ENCODE measurements at places on chromosomes 7 and 10.
A peak's percentile ranks its signal among the peaks of the same experiment; 100 is the strongest.

DNA sequence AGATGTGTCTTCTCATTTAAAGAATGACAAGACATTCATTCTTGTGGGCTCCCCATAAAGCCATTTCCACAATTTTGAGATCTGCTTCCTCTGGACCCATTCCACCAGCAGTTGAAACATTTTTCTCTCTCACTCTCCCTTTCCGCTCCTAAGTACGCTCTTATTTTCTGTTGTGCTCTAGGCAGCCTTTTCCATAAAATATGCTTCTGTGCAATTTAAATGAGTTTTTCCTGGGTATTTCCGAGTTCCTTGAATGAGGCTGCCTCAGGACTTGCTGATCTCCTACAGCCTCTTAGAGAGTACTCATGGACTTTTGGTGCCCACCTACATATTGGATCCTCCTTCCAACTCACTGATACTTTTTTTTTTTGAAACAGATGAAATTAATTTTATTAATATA, 23.6 kb upstream of the AKR1D1 start:
- no peak for DNase-seq

DNA sequence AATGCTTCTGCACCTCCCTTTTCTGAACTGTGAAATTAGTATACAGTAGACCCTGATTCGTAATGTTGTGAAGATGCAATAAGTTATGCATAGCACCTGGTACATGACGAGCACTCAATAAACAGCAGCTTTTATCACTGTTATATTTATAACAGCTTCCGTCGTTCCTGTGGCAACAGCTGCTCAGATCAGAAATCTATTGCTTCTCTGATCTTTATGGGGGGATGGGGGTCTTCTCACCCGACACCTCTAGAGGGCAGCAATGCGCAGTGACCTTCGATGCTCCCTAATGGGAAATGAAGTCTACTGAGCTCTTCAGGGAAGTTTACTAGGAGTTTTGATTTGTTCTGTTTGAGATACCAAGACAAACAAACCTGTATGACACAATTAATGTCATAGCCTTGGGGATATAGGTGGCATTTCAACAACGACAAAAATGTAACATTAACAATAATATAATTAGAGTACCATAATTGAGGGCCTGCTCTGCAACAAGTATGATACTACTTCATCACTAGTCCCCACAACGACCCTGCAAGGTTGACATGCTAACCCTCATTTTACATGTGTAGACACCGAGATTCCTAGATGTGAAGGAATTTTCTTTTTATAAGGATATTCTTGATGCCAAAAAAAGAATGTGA, 289.6 kb downstream of the SFMBT2 start:
- peak; percentile 79 for DNase-seq

GRCh38 chr10:107834706-107835105, 670.2 kb upstream of the SORCS1 start:
- DNase-seq: no peak

DNA sequence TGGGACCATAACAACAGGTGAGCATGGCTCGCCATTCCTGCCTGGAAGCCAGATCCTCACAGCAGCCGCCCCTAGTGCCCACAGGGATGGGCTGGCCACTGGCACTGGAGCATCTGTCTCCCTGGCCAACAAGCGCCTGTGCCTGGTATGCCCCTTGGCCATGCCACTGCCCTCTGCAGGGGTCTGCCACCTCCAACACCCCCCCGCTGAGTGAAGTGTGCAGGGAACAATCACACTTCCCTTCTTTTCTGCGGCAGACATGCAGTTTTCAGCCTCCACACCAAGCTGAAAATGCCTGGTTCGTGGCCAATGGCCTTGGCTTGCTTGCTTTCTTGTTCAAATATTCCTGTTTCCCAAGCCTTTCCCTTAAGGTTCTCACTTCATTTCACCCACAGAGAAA, 50.7 kb downstream of the HSPA12A start:
- DNase-seq: no peak

GRCh38 chr7:11570205-11570604, 261.8 kb downstream of the THSD7A start:
- DNase-seq: no peak

DNA sequence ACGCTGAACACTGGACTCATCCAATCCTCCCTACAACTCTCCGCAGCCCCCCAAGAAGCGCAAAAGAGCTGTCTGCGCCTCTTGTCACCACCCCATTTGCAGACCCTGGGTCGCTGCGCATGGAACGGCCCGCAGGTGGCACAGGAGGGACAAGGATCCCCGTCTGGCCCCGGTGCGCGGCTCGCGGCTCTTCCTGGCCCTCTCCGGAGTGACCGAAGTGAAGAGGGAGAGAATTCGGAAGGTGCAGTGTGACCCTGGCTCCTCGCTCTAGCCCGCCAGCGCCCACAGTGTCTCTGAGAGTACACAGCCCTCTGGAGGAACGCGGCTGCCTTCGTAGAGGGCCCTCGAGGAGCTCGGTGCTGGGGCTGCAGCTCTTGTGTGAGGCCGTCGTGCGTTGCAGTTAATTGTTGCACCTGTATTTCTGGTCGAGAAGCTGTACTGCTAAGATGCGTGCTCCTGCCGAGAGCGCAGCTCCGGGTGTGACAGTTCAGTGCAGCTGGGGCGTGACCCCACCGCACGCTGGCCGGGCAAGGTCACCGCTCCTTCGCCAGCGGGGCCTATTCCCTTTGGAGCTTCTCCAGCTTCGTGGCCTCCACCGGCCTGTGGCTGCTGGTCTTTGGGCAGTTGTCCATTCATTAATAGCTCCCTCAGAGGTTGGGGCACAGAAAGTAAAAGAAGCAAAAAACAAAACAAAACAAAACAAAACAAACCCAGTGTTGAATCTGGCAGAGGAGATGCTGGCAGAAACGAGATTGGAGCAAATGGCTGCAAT, 119.0 kb downstream of the SEC23IP start:
- no peak for DNase-seq

DNA sequence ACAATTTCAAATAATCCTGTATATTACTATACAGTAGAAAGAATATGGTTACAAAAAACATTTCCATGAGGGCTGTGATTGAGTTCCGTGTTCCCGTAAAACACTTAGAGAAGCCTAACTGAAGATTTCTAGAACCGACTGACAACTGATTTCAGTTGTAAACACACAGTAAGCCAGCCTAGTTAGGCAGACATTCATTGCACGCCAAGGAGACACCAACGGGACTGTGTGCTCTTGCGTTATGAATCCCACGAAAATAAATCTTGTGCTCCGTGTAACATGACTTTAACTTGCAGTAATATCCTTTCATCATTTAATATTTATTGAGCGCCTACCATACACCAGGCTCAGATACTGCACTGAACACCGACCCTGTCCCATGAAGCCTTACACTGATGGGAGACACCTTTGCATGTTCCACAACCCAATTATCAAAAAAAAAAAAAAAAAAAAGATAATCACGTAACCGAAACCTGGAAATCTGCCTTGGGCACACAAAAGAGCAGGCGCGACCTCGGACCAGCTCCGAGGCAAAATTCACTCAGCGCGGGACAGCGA, 420 bp upstream of the KLHL7 start:
- DNase-seq: peak; percentile 52

DNA sequence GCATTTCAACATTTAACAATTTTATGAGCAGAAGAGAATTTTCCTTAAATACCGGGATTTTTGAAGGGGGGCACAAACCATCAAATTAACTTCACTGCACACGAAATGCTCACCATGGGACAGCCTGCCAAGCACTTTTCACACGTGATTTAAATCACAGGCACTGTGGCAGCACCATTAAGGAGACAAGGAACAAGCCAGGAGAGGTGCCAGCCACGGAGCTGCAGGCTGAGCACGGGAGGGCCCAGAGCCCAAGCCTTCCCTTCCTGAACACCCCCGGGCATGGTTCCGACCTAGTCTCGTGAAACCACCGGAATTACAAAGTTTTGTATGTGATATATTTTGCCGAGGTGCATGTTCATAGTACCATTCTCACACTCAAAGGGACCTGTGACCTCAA, 13.4 kb downstream of the PITRM1 start:
- peak; percentile 5 for DNase-seq

- no peak for DNase-seq
These were observed 53.4 kb upstream of the PCDH15 start for GRCh38 chr10:54854389-54854788.

DNA sequence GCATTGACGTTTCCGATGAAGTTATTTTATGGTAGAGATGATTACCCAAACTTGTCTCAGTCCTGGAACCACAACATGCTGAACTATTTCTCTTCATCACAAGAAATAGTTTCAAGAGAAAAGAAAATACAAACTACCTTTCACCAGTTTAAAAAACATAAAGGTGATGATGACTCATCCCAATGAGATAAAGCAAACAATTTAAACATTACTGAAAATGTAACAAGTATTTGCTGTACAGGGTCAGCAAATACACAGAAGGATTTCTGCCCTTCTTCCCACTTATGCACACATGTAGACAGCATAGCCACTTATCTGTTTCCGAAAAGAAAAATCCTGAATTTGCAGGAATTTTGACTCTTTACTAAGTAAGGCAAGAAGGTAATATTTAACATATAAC, 50.8 kb downstream of the RHOBTB1 start:
- DNase-seq: no peak

- no peak for DNase-seq
These were observed 48.3 kb downstream of the LANCL2 start for GRCh38 chr7:55413442-55413841.

- no peak for DNase-seq
These were observed 120.7 kb upstream of the PLXNA4 start for GRCh38 chr7:132697003-132697402.

GRCh38 chr10:60192946-60193345, 196.7 kb downstream of the ANK3 start:
- no peak for DNase-seq

GRCh38 chr7:145216866-145217265, 381.0 kb upstream of the TPK1 start:
- no peak for DNase-seq

- DNase-seq: no peak
These were observed 874 bp downstream of the CISD1 start for GRCh38 chr10:58269782-58270290.

DNA sequence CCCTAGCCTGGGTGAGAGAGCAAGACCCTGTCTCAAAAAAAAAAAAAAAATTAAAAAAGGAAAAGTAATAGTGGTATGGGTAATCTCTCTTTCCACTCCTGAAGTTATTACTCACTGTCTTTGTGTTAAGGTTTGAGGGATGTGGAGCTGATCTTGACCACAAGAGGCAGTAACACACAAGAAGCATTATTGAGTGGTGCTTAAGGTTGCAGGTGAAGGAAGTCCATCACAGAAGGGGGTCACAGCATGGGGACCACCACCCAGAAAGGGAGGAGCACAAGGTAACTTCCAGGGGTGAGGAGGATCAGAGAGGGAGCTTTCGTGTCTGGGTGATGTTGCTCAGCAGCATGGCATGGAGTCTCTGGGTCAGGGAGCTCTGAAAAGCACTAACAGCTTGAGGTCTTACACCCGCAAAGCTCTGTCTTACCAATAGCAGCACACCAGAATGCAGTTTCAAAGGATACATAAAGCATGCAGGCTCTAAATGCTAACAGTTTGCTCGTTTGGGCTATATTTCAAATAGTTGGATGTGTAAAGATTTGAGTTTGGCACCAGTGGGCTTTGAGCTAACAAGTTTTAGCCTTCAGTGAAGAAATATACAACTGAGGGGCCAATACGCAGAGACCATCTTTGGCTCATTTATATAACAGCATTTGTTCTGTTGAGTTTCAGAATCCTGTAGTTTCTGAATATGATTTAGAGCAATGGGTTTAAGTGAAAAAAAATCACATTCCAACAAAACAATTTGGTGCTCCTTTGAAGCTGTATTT, 100.4 kb upstream of the DNAJC1 start:
- no peak for DNase-seq

DNA sequence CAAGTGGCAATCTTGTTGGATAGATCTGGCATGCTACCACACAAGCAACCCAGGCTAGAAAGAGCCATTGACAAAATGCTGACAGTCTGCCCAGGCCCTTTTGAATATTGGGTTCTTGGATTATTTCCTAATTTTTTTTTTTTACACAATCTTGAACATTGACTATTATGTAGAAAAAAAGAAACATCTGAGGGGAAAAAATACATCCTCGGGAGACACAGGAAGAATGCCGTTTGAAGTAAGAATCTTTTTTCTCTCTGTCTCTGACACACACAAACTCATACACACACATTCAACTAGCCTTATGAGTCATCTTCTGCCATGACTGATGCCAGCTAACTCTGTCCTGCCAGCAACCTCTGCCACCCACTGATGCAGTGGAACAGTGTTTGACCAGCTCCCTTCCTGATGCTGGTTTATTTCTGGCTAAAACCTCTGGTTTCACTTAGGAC, 47.2 kb downstream of the SORBS1 start:
- peak; percentile 73 for DNase-seq

DNA sequence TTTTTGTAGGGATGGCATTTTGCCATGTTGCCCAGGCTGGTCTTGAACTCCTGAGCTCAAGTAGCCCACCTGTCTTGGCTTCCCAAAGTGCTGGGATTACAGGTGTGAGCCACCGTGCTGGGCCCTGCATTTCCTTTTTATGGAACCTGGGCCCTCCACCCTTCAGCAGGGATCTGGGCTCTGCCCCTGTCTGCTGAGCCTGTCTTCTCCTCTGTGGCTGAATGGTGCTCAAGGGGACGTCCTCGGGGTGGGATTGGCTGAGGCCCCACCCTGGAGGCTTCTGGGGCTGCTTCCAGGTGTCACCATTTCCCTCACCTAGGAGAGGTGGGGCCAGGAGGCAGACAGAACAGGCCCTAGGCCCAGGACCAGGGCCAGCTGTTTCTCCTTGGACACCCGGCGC, 18.4 kb downstream of the FAM241B start:
- DNase-seq: no peak

DNA sequence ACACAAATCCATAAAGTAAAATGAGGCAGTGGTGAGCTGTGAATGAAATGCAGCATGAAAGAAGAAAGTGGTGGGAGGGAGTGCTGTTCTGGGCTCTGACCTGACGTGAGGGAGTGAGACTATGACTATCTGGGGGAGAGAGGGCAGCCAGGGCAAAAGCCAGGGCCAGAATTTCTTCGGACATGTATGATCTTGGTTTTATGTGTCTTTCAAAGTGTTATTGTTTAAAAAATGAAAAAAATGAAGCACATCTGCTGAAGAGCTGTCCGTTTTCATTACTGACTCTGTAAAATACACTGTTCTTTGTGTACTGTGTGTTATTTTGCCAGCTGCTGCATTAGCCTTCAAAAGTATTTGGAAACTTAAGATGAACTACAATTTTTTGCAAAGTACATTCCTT, 70.2 kb upstream of the KLF14 start:
- no peak for DNase-seq

GRCh38 chr10:95837356-95837776, 70.4 kb upstream of the CC2D2B start:
- DNase-seq: no peak

- no peak for DNase-seq
These were observed 177.6 kb downstream of the GNAI1 start for GRCh38 chr7:80312139-80312661.

- peak; percentile 82 for DNase-seq
These were observed at the start of gene ENO4 for GRCh38 chr10:116849248-116850057. ENO4 (plus strand) TSS chr10:116849499; CDS start chr10:116849567, 68 bp downstream.
